ENCODE measurements at places on chromosomes 1 and 21. TPM values are rescaled to one million over a fixed set of nuclear protein-coding genes. Genes with fewer than 3 reads are reported as not detected.

Gene PCSK9
- total RNA-seq: 33.8 TPM

Gene PDC
- total RNA-seq: not detected

DNA sequence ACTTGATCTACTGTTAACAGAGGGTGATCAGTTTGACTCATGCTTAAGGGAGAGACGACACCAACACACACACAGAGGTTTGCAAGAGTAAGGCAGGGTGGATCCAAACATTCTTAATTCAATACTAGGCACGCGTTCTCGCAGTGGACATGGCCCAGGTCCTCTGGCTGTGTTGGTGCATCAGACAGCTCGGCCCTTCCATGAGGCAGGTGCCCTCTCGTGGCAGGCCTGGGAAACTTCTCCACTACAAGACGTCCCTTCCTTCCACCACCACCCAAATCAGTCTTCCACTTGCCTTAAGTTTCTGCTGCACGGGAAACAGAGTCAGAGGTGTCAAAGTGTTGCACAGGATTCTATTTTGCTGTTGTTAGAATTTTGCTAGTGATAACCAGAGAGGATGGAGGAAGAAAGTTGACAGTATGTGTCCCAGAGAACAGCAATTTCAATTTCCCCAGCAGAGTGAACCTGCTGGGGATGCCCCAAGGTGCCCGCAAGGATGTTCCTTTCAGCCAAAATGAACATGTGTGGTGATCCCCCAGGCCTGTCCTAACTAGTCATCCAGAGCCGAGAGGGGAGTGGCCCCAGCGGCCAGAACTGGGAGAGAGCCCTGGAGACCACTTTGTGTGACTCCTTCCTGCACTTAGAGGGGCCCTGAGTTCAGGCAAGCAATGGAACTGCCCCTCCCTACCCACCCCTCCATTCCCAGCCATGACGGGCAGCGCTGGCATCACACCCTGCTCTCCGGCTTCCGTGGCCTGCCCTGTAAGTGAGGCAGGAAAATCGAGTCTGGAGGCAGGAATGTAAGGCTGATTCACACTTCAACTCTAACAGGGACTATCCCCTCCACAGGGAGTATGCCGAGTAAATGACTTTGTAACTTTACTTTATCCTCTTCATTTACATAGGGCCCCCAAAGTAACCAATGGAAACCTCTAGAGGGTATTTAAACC, 34.8 kb downstream of the MX1 start:
- no peak overlapping the region for H3K27ac ChIP-seq
- DNase-seq: peak; percentile 70
- H3K36me3 ChIP-seq: no peaks in the 10 kb centered on the region
- peaks cover 3% of the 10 kb centered on the region for H3K4me1 ChIP-seq
- no peak overlapping the region for H3K4me3 ChIP-seq
- H3K27me3 ChIP-seq: no peaks in the 10 kb centered on the region

DNA sequence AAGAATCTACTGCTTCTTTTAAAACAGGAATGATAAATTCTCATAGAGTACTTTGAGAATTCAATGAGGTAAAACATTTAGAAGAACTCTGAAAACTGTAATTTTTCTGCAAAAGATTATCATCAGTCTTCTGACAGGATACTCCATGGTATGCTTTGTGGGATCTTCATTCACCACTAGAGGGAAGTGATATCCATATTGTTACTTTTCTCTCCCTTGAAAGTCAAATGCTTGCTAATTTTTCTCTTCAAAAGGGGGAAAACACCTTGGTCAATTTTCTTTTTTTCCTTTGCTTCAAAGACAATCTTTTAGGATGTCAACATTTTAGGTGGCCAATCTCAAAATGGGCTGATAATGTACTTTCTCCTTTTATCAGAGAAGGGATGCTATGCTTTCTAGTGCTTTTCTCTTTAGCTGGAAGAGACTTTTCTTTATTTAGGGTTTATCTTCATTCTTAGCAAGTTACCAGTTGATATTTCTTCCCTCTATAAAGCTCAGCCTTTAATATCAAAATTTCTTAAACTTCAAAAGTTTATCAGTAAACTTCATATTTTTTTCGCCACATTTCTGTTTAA, 95.5 kb downstream of the NEGR1 start:
- H3K27me3 ChIP-seq: no peaks in the 10 kb centered on the region
- no peak for DNase-seq

GRCh38 chr1:81803431-81804110, 2.8 kb downstream of the ADGRL2 start:
- no peaks in the 10 kb centered on the region for H3K27me3 ChIP-seq
- no peak for DNase-seq
- peak overlapping the region; percentile 89 for H3K4me3 ChIP-seq

- peaks cover 10% of the 10 kb centered on the region for H3K4me1 ChIP-seq
- no peak for DNase-seq
- no peak overlapping the region for H3K4me3 ChIP-seq
- no peaks in the 10 kb centered on the region for H3K27me3 ChIP-seq
- no peak overlapping the region for H3K27ac ChIP-seq
Observed at GRCh38 chr1:94329986-94330385, 88.2 kb upstream of the ABCD3 start.

DNA sequence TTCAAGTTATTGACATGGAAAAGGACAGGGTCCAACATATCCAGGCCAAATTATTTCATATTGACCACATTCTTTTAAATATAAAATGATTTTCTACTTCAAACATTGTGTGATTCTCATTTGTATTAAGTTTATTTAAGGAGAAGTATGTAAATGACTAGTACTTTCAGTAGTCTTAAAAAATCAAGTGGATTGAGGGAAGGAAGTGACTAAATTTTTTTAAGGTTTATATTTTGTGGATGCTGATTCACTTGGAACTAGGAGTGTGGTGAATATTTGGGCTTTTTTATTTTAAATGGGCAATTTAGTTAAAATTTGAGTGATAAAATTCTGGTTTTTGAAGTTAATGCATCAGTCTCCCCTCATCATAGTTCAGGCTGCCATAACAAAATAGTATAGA, 10.1 kb downstream of the PRRC2C start:
- no peak for DNase-seq
- H3K4me1 ChIP-seq: peaks cover 3% of the 10 kb centered on the region
- no peak overlapping the region for H3K4me3 ChIP-seq

- no peak overlapping the region for H3K4me3 ChIP-seq
- H3K27me3 ChIP-seq: no peaks in the 10 kb centered on the region
- DNase-seq: no peak
- H3K4me1 ChIP-seq: no peaks in the 10 kb centered on the region
- H3K27ac ChIP-seq: no peak overlapping the region
Observed at GRCh38 chr1:3978990-3979325, 78.9 kb upstream of the C1orf174 start.

Gene GJA9
- not detected for total RNA-seq

Gene LCE1C
- not detected for total RNA-seq

DNA sequence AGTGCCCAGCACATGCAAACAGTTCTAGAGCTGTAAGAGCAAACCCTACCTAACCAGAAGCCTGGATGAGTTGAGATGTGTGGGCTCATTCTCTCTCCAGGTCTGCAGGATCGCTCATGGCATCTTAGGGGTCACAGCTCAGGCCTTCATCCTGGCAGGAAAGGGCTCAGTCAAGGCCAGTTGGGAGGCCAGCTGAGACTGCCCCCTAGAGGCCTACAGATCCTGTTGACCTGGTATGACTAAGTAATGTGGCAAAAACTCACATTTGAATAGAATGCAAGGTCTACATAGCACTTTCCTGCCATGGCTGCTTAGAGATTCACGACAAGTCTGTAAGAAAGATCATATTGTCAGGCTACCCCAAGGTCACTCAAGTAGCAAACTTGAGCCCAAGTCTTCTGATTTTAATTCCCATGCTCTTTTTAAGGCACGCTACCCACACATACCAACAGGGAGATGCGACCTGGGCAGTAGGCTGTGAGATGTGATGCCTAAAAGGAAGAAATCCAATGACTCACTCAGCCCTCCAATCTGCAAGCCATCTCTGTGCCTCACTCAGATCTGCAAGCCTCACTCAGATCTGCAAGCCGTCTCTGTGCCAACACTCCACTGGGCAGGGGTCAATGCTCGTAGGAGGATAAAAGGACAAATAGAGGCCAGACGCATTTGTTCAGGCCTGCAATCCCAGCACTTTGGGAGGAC, 5.1 kb upstream of the CAPN8 start:
- H3K27ac ChIP-seq: no peak overlapping the region
- DNase-seq: peak; percentile 64
- no peak overlapping the region for H3K4me3 ChIP-seq

DNA sequence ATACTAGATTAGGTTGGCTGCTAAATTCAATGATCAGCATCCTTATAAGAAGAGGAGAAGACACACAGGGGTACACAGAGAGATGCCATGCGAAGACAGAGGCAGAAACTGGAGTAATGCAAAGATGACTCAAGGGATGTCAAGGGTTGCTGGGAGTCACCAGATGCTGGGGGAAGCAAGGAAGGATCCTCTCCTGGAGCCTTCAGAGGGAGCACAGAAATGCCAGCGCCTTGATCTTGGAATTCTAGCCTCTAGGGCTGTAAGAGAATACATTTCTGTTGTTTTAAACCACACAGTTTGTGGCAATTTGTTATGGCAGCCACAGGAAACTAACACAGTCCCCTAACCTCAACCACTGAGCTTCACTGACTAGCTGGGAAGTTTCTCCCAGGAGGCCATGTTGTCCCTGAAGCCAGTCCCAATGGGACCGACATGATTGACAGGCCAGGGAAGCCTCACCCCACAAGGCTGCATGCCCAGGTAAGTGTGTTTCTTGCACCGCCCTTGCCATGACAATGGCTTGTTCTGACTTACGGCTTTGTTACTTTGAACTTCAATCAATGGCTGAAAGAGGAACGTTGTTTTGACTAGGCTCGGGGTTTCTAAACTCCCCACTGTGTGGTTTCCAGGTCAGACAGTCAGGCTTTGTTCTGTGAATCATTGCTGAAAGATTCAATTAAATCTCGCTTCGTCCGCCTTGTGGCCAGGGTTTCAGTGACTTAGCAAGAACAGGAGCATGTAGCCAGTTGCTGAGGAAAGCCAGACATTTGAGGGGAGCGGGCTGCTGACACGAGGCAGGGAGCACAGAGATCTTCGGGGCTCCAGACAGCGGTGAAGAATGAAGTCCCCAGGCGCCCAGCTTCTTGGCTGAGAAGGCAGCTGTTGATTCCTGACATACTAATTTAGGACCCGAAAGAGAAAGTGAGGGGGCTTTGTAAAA, 62.3 kb downstream of the RUNX1 start:
- H3K4me1 ChIP-seq: 0 out of 2 replicates have a peak, but pooled peaks cover 2% of the 10 kb centered on the region
- peak; percentile 15 for DNase-seq
- H3K36me3 ChIP-seq: no peaks in the 10 kb centered on the region
- H3K4me3 ChIP-seq: no peak overlapping the region
- no peak overlapping the region for H3K27ac ChIP-seq
- H3K27me3 ChIP-seq: no peaks in the 10 kb centered on the region

Gene SCMH1
- total RNA-seq: 16.6 TPM

DNA sequence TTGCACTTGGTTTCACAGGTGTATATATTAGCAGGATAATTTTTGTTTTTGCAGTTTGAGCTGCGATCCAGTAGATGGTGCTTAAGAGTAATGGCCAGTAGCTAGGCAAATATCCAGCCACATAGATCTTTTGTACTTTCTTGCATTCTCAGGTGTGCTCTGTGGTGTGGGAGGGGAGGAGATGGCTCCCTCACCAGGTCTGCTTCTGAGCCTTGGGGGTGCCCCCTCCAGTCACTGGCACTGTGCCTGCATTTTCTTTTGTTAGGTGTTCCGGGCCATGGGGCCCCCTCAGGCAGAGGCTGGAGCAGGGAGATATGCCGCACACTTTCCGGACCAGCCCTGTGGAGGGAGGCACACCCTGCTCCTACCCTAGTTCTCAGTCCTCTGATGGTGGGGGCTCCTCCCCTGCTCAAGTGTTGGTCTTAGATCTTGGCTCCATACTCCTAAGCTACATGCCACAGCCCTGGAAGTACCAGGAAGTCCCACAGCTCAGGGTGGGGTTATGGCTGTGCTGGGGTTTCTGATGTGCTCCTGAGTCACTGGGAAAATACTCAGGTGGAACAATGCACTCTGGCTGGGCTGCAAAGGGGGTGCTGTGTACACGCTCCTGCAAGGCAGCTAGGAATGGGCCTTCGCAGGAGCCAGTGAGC, 197.6 kb upstream of the DMRTA2 start:
- H3K36me3 ChIP-seq: no peaks in the 10 kb centered on the region
- peak; percentile 65 for DNase-seq
- no peaks in the 10 kb centered on the region for H3K4me1 ChIP-seq

DNA sequence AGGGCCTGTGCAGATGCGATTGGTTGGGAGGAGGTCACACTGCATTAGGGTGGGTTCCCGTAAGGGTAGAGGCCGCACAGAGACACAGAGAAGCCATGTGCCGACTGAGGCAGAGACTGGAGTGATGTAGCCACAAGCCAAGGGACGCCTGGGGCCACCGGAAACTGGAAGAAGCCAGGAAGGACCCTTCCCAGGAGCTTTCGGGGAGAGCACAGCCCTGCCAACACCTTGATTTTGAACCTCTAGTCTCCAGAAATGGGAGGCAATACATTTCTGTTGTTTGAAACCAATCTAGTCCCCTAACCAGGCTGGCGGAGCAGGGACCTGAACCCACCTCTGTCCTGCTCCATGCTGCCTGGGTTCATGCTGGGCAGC, 10.8 kb downstream of the UBASH3A start:
- H3K27ac ChIP-seq: no peak overlapping the region
- no peaks in the 10 kb centered on the region for H3K27me3 ChIP-seq
- H3K4me1 ChIP-seq: no peaks in the 10 kb centered on the region
- no peaks in the 10 kb centered on the region for H3K36me3 ChIP-seq
- no peak overlapping the region for H3K4me3 ChIP-seq

DNA sequence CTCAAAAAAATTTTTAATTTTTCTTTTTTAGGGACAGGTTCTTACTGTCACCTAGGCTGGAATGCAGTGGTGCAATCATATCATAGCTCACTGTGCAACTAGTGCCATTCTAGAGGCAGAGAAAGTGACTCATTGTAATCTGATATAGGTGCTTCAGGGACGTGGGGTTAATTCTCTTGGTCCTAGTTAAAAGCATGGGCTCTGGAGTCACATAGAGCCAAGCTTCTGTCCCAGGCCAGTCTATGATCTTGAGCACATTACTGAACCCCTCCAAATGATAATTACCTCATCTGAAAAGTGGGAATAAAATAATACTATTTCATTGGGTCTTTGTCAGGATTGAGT, 1.1 kb upstream of the ADIPOR1 start:
- no peak for DNase-seq
- no peaks in the 10 kb centered on the region for H3K27me3 ChIP-seq
- no peak overlapping the region for H3K4me3 ChIP-seq

Gene ANXA9
- 1.5 TPM for total RNA-seq

Gene TLCD4
- 3.5 TPM for total RNA-seq

- no peak overlapping the region for H3K27ac ChIP-seq
- H3K4me3 ChIP-seq: no peak overlapping the region
- H3K4me1 ChIP-seq: no peaks in the 10 kb centered on the region
Observed at GRCh38 chr1:170893655-170894297, 41.6 kb upstream of the MROH9 start.

Gene A3GALT2
- total RNA-seq: not detected

DNA sequence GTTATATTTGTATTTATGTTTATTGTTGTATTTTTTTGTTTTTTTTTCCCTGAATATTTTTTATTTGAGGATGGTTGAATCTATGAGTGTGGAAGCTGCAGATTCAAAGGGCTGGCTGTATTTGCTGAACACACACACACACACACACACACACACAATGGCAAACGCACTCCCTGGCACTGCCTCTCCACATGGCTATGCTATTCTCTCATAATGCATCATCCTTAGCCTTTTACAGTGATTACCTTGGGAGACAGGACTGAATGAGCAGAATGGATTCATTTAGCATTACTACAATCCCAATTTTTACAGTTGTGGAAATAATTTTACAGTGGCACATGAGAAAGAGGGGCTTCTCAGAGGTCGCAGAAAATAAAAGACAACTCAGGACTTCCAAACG, 390.1 kb downstream of the PCP4 start:
- no peaks in the 10 kb centered on the region for H3K4me1 ChIP-seq
- H3K27me3 ChIP-seq: no peaks in the 10 kb centered on the region
- H3K27ac ChIP-seq: no peak overlapping the region
- H3K36me3 ChIP-seq: no peaks in the 10 kb centered on the region
- DNase-seq: no peak

Gene CRYBG2
- 17.0 TPM for total RNA-seq
